ENCODE measurements at places on chromosomes 7 and 10. TPM values are rescaled to one million over a fixed set of nuclear protein-coding genes. Genes with fewer than 3 reads are reported as not detected.

SYT15 gene
- 0.86 TPM for total RNA-seq

NPFFR1 gene
- not detected for total RNA-seq

C10orf53 gene
- total RNA-seq, result not detected

EN2 gene
- not detected for total RNA-seq

- DNase-seq, result no peak
- no peak overlapping the region for H3K4me3 ChIP-seq
- no peaks in the 10 kb centered on the region for H3K36me3 ChIP-seq
- H3K27me3 ChIP-seq, result no peaks in the 10 kb centered on the region
- no peaks in the 10 kb centered on the region for H3K4me1 ChIP-seq
- H3K27ac ChIP-seq, result no peak overlapping the region
These were observed 573.2 kb downstream of the GLRX3 start for GRCh38 chr10:130709415-130709814.

DNA sequence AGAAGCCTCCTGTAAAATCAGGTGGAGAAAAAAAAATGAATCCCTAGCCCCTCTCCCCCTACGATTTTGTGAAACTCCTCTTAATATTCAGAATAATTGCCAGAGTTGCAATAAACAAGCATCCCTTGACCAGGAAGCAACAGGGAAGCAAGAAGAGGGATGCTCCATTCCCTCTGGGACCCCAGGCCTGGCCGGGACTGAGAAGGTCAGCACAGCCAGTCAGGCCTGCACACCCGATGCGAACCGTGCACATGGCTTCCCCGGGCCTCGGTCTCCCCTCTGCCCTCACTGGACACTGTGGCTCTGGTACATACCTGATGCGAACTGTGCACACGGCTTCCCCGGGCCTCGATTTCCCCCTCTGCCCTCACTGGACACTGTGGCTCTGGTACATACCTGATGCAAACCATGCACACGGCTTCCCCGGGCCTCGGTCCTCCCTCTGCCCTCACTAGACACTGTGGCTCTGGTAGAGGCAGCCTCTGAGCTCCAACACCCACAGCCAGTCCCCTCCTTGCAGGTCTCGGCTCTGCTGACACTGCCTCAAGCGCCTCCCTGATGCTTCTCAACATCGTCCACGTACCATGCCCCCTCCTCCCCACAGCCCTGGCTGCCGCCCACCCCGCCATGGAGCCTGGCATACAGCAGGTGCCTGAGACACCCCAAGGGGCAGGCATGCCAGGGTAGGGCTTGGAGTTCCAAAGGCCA is 138.6 kb downstream of the DIP2C start:
- peaks cover 13% of the 10 kb centered on the region for H3K27me3 ChIP-seq
- no peak overlapping the region for H3K27ac ChIP-seq
- H3K4me3 ChIP-seq, result no peak overlapping the region
- DNase-seq, result no peak

- no peak overlapping the region for H3K27ac ChIP-seq
- DNase-seq, result no peak
- peaks cover 12% of the 10 kb centered on the region for H3K4me1 ChIP-seq
- peaks cover 16% of the 10 kb centered on the region for H3K27me3 ChIP-seq
These were observed 4.4 kb upstream of the BET1 start for GRCh38 chr7:94008537-94008936.

- no peaks in the 10 kb centered on the region for H3K4me1 ChIP-seq
- H3K27ac ChIP-seq, result no peak overlapping the region
- DNase-seq, result no peak
- peaks cover 44% of the 10 kb centered on the region for H3K27me3 ChIP-seq
- H3K4me3 ChIP-seq, result no peak overlapping the region
These were observed 39.2 kb upstream of the JCAD start for GRCh38 chr10:30098629-30099028.

- H3K4me1 ChIP-seq, result no peaks in the 10 kb centered on the region
- peaks cover 24% of the 10 kb centered on the region for H3K27me3 ChIP-seq
- H3K27ac ChIP-seq, result no peak overlapping the region
- H3K4me3 ChIP-seq, result no peak overlapping the region
These were observed 74.4 kb upstream of the PPP1R3C start for GRCh38 chr10:91707236-91707635.

- no peak overlapping the region for H3K27ac ChIP-seq
- DNase-seq, result no peak
- no peaks in the 10 kb centered on the region for H3K36me3 ChIP-seq
- no peaks in the 10 kb centered on the region for H3K27me3 ChIP-seq
- H3K4me1 ChIP-seq, result no peaks in the 10 kb centered on the region
These were observed 248.3 kb downstream of the EBF3 start for GRCh38 chr10:129715805-129716204.

GRCh38 chr10:79608505-79609375 is 2.0 kb upstream of the SFTPA1 start:
- peak; percentile 60 for DNase-seq
- no peaks in the 10 kb centered on the region for H3K36me3 ChIP-seq
- peaks cover 4% of the 10 kb centered on the region for H3K27me3 ChIP-seq
- no peak overlapping the region for H3K4me3 ChIP-seq

DNA sequence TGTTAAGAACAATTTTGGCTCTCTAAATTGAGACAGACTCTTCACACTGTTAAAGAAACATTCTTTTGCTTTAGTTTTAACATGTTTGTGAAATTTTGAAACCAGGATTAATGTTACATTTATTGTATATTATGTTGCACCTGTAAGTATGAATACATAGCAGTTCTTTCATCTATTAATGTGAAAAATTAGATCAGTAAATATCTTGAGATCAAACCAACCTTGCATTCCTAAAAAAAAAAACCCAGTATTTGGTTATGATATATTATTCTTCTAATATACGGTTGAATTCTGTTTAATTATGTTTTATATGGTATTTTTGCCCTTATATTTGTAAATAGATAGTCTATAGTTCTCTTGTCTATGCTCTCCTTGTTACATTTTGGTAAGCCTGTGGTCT is 219.4 kb downstream of the BMPER start:
- H3K27me3 ChIP-seq, result no peaks in the 10 kb centered on the region
- H3K4me1 ChIP-seq, result no peaks in the 10 kb centered on the region
- H3K4me3 ChIP-seq, result no peak overlapping the region
- H3K27ac ChIP-seq, result no peak overlapping the region

DNA sequence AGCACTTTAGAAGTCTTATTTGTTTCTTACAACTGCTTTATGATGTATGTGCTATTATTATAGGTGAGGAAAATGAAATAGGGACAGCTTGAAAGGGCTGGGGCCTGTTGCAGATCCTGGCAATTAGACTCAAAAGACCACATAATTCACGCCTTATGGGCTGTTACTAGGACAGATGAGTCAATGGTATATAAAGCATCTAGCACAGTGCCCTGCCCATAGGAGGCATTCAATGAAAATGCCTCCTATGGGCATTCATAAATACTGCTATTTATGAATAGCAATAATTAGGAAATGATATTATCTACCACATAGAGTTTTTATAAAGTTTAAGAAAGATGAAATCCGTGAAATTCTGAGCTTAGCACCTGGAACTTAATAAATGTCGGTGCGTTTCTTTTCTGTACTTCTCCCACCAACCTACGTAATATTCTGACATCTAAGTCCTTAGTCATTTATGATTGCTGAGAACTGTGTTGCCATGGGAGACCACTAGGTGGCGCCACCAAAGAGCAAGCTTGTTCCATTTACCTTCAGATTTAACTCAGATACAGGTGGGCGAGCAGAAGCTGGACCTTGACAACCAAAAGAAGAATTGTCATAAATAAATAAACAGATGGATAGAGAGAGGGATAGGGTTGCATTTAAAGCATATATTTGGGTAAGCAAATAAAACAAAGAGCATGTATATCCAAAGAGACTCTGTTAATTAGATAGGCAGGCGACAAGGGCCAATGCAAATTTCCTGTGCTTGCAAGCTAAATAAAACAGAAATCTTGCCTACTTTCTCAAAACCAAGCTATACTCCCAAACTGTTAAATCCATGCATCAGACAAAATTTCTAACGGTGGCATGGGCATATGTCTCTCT is 699.9 kb downstream of the INHBA start:
- no peaks in the 10 kb centered on the region for H3K4me1 ChIP-seq
- DNase-seq, result peak; percentile 33
- H3K27ac ChIP-seq, result no peak overlapping the region
- no peaks in the 10 kb centered on the region for H3K27me3 ChIP-seq
- H3K36me3 ChIP-seq, result no peaks in the 10 kb centered on the region
